ENCODE measurements at places on chromosomes 7 and 10.

DNA sequence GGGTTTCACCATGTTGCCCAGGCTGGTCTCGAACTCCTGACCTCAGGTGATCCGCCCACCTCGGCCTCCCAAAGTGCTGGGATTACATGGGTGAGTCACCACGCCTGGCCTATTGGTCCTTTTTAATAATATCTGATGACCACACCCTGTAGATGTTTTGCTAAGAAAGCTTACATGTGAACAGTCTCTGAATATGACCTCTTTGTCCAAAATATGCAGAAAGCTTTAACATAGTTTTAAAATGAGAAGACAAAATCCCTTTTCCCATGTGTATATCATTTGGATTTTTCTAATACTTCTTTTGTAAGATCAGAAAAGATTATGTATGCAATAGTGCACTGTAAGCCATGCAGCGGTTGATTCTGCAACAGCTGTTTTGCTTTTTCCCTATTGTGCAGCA is 38.5 kb downstream of the MCU start:
- no peak for DNase-seq

GRCh38 chr10:50575477-50576244 is 48.1 kb downstream of the SGMS1 start:
- no peak for DNase-seq

DNA sequence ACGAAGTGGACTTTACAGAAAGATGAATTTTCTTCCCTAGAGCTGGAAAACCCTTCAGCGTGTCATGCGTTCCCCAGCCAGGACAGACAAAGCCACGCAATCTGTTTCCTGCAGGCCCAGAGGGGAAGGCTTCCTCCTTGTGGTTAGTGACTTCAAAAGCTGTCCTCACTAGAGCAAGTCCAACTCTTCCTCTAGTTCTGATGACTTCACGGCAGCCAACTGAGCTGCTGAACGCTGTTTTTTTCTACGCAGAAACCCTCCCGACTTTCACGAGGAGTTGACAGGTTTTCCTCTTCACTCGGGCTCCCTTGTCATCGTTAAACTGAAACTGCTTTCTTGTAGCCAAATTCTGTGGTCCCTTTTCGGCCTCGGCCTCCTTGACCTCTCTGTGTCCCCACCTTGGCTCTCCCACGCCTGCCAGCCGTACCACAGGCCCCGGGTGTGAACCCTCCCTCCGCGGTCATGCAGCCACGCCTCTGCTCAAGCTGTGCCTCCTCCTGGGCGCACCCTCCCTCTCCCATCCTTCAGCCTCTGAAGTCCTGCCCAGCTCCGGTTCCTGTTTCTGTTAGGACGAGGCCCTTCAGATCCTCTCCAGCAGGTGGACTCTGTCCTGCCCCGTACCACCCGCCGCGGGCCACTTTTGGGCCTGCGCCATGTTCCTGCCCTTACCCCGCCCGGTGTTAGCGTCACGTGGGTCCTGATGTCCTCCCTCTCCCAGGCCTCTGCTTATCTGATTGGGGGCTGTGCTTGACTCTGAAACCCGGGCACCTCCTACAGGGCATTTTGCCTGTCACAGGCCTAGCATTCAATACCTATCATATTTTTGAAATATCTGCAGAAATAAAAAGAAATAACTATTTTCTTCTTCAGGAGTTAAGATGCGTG is 39.3 kb downstream of the CUX1 start:
- DNase-seq, result peak; percentile 56

GRCh38 chr7:156479596-156479995 is 161.0 kb upstream of the RNF32 start:
- no peak for DNase-seq

- no peak for DNase-seq
Measured at GRCh38 chr10:129056734-129057689, 410.0 kb upstream of the MGMT start.

- no peak for DNase-seq
Measured at GRCh38 chr10:822661-823367, 108.7 kb downstream of the LARP4B start.

DNA sequence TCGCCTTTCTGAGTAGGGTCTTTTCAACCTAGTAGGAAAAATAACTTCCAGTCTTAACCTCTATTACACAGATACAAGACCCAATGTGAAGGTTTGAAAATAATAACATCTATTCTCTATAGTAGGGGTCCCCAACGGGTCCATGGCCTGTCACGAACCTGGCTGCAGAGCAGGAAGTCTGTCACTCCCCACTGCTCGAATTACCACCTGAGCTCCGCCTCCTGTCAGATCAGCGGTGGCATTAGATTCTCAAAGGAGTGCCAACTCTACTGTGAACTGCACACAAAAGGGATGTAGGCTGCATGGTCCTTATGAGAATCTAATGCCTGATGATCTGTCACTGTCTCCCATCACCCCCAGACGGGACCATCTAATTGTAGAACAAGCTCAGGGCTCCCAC is 7.4 kb downstream of the YWHAG start:
- no peak for DNase-seq

DNA sequence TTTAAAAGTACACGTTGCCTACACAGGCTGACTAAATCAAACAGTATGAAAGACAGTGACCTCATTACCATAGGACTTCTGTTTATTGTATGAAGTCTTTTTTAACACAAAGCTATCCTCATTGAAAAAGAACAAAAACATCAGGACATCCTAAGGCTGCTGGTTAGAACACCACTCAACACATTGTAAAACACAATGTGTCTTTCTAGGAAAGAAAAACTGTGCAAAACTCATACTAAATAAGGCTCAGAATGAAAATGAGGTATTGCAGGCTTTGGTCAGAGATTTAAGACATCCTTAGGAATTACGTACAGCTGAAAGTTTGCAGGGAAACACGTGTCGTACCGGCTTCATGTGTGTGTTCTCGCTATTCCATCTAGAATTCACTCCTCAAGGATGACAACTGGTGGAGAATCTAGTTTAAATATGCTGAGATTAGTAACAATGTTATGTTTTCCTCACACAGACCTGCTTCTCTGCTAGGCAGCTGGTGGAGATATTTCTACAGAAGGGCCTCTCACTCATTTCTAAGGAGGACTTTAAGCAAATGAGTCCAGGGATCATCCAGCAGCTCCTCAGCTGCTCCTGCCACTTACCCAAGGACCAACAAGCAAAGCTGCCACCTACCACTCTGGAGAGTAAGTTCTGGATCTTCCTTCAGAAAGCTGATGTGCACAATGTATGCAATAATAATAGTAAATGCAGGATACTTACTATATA is 29.3 kb downstream of the SLC39A12 start:
- DNase-seq, result no peak

DNA sequence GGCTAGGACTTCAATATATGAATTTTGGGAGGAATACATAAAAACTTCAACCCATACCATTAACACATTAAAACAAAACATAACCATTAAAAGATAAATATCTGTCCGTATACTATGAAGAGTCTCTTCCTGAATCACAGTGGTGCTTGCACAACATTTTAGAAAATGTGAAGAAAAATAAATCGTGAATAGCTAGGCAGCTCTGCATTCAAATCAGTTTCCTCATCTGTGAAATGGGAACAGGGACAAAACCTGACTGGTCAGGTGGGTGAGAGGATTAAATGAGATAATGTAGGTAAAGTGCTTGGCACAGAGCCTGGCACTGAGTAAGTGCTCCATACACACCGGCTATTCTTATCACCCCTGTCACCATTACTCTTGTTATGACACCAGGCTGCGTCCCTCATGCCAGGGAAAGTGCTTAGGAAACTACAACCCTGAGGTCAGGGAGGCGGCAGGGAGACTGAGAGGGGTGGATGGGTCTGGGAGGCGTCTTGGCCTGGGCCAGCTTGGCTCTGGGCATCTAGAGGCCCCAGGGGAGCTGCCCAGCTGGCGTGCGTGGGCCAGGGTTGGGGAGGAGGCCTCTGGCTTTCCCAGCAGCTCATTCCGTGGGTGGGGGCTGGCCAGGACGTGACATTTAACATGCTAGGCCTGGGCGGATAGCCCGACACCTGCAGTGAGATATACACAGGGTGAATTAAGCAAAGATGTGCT is 78.3 kb downstream of the SH3PXD2A start:
- DNase-seq, result no peak

DNA sequence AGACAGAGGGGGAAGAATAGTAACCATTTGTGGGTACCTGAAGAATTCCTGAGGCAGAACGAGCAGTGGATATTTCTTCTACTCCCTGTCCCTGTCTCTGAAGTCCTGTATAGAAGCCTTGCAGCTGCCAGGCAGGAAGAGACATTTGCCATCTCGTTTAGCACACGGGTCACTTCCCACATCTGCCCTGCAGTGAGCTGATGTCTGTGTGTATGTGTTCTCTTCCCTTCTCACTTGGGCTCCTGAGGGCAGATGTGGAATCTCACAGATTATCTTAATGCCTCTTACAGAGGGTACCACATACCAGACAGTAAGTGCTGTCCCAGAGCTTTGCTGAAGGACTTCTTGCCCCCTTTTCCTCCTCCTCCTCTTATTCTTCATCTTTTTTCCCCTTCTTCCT is 14.1 kb upstream of the TRPV6 start:
- DNase-seq, result no peak

DNA sequence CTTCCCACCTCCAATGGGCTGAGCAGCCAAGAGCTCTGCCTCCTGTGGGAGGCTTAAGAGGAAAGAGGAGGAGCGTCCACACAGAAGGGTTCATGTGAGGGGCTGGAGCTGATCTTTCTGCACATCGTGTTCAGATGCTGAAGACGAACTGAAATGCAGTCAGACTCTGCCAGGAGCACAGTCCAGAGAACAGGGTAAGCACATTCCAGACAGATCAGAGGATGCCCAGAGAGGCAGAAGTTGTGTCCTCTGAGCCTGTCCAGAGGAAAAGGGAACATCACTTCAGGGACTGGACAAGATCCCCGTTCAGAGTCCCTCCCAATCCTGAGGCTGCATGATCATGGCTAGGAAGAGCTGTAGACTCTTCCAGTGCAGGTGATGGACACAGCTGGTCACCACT is 72.9 kb downstream of the ITIH5 start:
- DNase-seq, result no peak

DNA sequence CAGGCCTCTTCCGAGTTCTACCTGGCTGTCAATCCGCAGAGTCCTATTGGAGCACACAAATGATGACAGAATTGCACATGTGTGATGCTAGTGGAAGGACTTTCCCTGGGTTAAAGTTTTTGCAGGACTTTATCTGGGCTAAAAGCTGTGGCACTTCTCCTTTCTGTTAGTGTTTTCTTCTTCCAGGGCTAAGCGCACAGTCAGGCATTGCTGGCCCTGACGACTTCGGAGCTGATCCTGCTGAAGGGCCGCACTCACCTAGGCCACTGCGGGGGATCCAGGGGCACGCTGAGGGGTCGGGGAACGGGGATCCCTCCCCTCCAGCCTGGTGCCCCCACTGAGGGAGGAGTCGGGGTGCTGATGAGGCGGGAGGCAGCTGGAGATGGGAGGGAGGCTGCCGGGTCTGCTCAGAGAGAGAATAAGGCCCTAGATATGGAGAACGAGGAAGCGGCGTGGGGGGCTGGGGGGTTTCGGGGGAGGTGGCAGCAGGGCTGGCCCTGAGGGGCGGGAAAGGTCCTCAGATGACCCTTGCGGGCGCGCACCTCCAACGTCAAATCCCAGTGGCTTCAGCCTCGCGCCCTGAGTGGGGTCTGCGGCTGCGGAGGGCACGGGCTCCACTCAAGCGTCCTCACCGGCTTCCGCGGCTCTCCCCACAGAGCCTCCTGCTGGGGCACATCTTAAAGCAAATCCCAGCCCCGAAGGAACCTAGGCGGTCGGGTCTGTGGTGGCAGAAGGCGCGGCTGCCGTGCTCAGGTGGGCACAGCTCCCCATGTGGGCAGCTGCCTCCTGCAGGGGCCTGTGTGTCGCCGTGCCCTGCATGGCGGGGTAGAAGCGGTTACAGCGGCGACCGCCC is 30.9 kb downstream of the AGR3 start:
- no peak for DNase-seq

DNA sequence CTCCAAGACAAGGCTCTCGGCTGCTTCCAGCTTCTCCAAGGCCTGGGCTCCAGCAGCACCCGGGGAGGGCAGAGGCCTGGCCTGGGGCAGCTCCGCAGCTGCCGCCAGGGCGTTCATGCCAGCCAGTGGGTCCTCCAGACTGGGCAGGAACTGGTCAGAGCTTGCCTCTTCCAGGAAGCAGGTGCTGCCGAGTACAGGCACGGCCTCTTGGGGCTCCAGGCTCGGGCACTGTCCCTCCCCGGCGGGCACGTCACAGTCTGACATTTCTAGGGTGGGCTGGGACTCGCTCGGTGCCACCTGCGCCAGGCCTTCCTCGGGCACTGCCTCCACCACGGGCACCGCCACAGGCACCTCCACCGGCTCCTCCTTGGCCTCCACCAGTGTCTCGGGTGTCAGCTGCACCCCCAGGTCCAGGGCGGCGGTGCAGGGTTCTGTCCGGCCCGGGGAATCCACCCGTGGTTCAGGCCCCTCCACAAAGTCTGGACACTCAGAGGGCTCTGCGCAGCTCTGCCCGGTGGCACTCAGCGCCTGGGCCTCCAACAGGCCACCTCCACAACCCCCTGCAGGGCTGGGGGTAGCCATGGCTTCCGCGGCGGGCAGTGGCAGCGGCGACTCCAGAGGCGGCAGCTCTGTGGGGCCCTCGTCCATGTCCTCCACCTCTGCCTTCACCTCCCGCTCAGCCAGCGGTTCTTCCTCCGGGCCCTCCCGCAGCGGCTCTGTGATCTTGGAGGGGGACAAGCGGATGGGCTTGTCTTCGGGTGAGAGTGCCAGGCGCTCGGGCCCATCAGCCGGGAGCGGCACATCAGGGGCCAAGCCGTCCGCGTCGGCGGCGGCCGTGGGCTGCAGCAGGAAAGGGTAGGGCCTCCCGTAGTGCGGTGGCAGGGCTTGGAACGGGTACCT is 52.9 kb downstream of the TNRC18 start:
- no peak for DNase-seq

DNA sequence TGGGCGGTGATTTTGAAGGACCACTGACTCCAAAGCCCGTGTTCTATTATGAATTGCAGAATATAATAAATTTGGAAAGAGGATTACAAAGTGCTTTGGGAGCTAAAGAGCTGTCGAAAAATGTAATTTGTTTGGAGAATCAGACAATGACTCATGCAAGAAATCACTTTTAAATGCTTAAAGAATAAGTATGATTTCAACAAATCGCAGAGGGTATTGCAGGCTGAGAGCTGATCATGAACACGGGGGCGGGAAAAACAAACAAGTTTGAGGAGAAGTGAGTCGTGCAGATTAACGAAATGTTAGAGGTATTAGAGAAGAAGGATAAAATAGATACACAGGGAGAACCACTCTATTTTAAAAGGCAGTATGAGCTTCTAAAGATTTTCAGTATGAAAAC is 4.9 kb upstream of the HACD1 start:
- no peak for DNase-seq

DNA sequence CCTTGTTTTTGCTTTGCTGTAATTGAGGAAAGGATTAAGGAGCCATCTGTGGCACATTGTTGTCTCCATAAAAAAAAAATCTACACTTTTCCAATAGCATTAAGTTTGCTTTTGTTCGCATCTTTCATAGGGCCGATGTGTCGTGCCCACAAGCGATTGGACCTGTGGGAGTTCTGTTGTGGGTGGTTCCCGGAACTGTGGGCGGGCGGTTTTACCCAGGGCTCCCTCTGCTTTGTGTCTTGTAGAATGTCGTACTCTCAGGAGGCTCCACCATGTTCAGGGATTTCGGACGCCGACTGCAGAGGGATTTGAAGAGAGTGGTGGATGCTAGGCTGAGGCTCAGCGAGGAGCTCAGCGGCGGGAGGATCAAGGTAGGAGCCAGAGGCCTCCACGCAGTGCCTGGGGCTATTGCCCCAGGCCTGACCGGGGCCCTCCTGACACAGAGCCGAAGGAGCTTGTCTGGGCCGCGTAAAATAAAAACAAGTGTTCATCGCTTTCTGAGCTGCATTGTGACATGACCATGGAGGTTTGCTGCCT is 92.4 kb downstream of the ACTR3B start:
- DNase-seq, result no peak
